ENCODE measurements at places on chromosomes 11 and 22. TPM values are rescaled to one million over a fixed set of nuclear protein-coding genes. Genes with fewer than 3 reads are reported as not detected.

The CCDC116 gene
- total RNA-seq, result 0.22 TPM

The MS4A6A gene
- not detected for total RNA-seq

The TMPRSS4 gene
- not detected for total RNA-seq

The TSGA10IP gene
- 3.1 TPM for total RNA-seq

The SMIM35 gene
- not detected for total RNA-seq

The GPHA2 gene
- 1.3 TPM for total RNA-seq

The MYBPC3 gene
- total RNA-seq, result not detected

The DGAT2 gene
- total RNA-seq, result 2.6 TPM

The MRGPRE gene
- not detected for total RNA-seq

The CECR2 gene
- 154 TPM for total RNA-seq

The OR52N4 gene
- total RNA-seq, result not detected

The OR8D1 gene
- not detected for total RNA-seq

The POU2AF3 gene
- 0.52 TPM for total RNA-seq

The CADM1 gene
- total RNA-seq, result 12.5 TPM

The SLC22A6 gene
- total RNA-seq, result not detected

The NTM gene
- total RNA-seq, result 13.8 TPM

The MRPL11 gene
- 106 TPM for total RNA-seq

The SMC1B gene
- total RNA-seq, result not detected

The DRD4 gene
- 6.2 TPM for total RNA-seq

The TTC36 gene
- total RNA-seq, result 1.6 TPM

The DTX4 gene
- total RNA-seq, result 13.0 TPM

The LRRC4C gene
- 0.22 TPM for total RNA-seq

The ZP1 gene
- not detected for total RNA-seq

The IL17REL gene
- 0.11 TPM for total RNA-seq

The CABP7 gene
- 0.81 TPM for total RNA-seq

The EFEMP2 gene
- 22.9 TPM for total RNA-seq

The ZNF214 gene
- 5.0 TPM for total RNA-seq

The CHRNA10 gene
- total RNA-seq, result 2.4 TPM

The NLRX1 gene
- 18.2 TPM for total RNA-seq

The VPS51 gene
- 94.7 TPM for total RNA-seq

The OR51B5 gene
- not detected for total RNA-seq

The APOA4 gene
- total RNA-seq, result not detected

The OR52E8 gene
- not detected for total RNA-seq

The PRDM11 gene
- total RNA-seq, result 11.5 TPM

The ANGPTL5 gene
- not detected for total RNA-seq

The CRELD2 gene
- total RNA-seq, result 34.7 TPM

The GNB1L gene
- total RNA-seq, result 22.9 TPM

The NNMT gene
- total RNA-seq, result not detected

The FAM83F gene
- total RNA-seq, result 19.6 TPM

The KLHL35 gene
- total RNA-seq, result 0.72 TPM

The CRYAB gene
- not detected for total RNA-seq

The LDLRAD3 gene
- 12.1 TPM for total RNA-seq

The TRIM51 gene
- not detected for total RNA-seq

The IL10RA gene
- not detected for total RNA-seq

The ALDH3B1 gene
- not detected for total RNA-seq

The MUC5B gene
- 0.02 TPM for total RNA-seq

Data from H9 (cell line).